ENCODE measurements at places on chromosomes 2 and 18.
A peak's percentile ranks its signal among the peaks of the same experiment; 100 is the strongest.

DNA sequence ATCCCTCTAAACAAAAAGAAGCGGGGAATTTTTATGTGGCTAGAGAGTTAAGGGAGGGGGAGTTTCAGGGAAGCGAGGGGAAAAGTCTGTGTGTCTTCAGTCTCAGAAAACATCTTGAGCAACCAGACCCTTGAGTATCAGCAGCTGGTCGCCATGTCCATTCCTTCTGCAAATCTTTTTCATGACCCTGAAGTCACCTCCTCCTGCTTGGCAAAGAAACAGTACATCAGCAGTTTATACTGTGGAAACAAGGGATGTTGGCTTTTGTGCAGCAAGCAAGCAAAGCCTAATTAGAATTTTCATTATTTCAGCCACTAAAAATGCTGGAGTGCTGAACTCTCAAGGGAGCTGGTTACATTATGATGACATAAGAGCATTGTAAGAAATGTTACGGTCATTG, 187.4 kb upstream of the SLC8A1 start:
- no peak for DNase-seq

GRCh38 chr18:37445836-37446235, 119.8 kb downstream of the CELF4 start:
- DNase-seq: no peak

DNA sequence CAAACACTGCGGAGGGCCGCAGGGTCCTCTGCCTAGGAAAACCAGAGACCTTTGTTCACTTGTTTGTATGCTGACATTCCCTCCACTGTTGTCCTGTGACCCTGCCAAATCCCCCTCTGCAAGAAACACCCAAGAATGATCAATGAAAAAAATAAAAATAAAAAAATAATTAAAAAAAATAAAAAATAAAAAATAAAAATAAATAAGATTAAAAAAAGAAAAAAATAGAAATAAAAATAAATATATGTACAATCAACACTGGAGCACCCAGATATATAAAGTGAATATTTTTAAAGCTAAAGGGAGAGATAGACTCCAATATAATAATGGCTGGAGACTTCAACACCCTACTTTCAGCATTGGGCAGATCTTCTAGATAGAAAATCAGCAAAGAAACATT, 23.8 kb upstream of the EML6 start:
- no peak for DNase-seq

DNA sequence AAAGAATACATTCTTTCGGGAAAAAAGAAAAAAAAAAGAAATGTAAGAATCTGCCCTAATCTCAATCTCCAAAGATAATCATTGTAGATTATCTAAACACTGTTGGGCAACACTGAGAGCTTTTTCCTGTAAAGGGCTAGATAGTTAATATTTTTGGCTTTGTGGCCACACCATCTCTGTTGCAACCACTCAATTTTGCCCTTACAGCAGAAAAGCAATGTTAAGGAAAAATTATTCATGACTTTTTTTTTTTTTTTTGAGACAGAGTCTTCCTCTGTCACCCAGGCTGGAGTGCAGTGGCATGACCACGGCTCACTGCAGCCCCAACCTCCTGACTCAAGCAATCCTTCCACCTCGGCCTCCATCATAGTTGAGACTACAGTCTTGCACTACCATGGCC, 17.3 kb upstream of the FZD5 start:
- no peak for DNase-seq

DNA sequence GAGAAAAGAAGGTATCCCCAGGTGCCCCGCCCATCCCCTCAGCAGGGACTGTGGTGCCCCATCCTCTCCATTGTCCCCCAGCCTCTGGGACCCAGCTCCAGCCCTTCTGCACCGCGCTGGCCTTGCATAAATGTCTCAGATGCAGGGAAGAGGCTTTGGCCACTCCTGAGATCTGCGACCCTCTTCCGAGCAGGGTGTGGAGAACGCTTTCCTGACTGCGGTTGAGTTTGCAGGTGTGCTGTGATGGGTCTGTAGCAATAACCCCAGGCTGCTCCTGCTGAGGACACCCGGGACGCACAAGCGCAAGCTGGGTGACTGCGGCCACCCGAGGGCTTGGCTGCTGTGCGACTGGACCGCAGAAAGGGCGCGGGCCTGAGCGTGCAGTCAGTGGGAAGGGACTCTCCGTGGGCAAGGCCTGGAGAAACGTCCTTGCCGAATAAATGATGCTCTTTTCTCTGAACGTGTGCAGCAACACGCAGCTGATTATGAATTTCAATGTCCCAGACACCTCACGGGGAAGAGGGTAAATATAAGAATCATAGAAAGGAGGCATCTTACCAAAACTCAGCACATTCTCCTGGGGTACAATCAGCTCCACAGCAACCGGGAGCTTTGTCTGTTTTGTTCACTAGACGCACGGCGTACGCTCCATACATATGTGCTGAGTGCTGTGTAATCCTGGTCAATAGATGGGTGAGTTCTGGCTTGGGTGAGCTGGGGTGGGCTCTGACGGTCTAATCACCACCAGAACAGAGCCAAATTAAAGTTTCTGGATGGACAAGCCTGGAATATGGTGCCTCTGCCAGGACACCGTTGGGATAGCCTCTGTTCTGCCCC, 67.5 kb upstream of the ZNF516 start:
- no peak for DNase-seq

- DNase-seq: peak; percentile 87
These were observed 18.1 kb downstream of the TET3 start for GRCh38 chr2:74002505-74003421.

GRCh38 chr2:101127319-101128056, 23.7 kb downstream of the TBC1D8 start:
- DNase-seq: no peak

- peak; percentile 22 for DNase-seq
These were observed 41.6 kb downstream of the PKDCC start for GRCh38 chr2:42089340-42089925.

- DNase-seq: no peak
These were observed 62.3 kb upstream of the CCDC195 start for GRCh38 chr2:224778474-224778877.

DNA sequence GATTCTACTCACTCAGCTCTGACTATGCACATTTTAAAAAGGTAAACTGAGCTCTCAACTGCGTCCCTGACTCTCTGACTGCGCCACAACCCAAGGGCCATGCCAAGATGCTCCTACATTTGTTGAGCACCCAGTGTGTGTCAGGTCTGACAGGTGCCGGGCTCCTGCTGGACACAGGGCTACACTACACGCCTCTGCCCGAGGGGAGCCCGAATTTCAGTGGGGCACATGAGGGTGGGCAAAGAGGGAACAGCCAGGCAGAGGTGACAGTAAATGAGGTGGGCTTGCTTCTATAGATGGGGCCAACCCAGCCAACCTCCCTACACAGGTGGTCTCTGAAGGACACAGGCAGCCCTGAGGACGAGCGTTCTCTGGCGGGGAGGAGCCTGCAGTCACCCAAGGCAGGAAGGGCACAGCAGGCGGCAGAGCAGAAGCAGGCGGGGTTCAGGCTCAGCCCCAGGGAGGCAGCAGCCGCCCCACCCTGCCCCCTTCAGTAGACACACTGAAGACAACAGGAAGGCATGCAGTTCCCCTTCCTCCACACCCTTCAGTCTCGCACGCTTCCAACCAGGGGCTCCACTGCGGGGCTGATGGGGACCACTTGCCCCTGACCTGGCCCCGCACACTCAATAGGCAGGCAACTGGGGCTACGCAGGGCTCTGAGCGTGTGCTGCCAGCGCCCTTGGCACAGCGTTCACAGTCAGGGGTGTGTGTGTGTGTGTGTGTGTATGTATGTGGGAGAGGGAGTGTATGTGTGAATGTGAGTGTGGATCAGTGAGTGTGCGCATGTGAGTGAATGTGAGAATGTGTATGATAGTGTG, 98.4 kb downstream of the UXS1 start:
- no peak for DNase-seq

GRCh38 chr2:148553332-148553887, 91.1 kb upstream of the EPC2 start:
- no peak for DNase-seq

GRCh38 chr2:174487820-174488162, 962 bp upstream of the GPR155 start:
- DNase-seq: no peak

- DNase-seq: no peak
These were observed 110.1 kb downstream of the GALNT1 start for GRCh38 chr18:35691625-35692024.

DNA sequence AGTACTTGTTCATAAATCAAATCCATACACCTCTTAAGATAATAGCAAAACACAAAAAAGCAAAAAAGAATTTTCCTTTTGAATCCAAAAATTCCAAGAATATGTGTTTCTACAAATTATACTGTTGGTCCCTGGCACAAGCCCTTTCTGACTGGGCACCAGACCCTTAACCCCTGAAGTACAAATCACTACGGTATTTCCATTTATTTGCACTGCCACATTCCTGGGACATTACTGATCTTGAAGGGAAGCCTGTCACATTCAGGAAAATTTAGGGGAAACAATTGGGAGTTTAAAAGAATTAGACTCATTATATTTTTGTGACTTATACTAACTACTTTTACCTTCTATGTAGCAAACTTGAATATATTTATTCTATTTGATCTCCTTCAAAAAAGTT, 98.8 kb downstream of the ZNF521 start:
- no peak for DNase-seq

GRCh38 chr2:55649211-55649610, 31.8 kb upstream of the PPP4R3B start:
- no peak for DNase-seq

DNA sequence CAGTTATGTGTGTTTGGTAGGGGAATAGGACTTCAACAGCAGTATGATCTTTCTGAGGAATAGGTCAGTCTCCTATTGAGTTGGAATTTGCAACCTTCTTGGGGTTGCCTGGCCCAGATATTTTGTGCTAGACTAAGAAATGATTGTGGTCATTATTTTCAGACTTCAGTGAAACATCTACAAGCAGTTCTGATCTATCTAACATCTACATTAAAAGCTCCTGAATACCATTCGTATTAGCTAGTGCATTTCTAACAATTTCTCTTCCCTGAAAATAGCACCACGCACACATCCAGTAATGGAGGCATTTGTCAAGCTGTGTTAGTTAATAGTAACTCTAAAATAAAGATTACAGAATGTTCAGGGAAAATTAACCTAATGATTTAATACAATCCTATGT, 179.3 kb downstream of the FIGN start:
- DNase-seq: no peak

GRCh38 chr2:108161298-108161697, 78.5 kb upstream of the SULT1C3 start:
- no peak for DNase-seq

- no peak for DNase-seq
These were observed 22.5 kb downstream of the THOC1 start for GRCh38 chr18:245282-245847.

Data from COR-L47 (cell line).